Peyer's patch (tissue), 4 donors: ENCODE measurements at places on chromosomes 1 and 21. TPM values are rescaled to one million over a fixed set of nuclear protein-coding genes. Genes with fewer than 3 reads are reported as not detected.

The ZSWIM5 gene
- total RNA-seq: 16.5 TPM

The TMEM61 gene
- 6.6 TPM for total RNA-seq

The CD5L gene
- not detected for total RNA-seq

The SHE gene
- 8.3 TPM for total RNA-seq

DNA sequence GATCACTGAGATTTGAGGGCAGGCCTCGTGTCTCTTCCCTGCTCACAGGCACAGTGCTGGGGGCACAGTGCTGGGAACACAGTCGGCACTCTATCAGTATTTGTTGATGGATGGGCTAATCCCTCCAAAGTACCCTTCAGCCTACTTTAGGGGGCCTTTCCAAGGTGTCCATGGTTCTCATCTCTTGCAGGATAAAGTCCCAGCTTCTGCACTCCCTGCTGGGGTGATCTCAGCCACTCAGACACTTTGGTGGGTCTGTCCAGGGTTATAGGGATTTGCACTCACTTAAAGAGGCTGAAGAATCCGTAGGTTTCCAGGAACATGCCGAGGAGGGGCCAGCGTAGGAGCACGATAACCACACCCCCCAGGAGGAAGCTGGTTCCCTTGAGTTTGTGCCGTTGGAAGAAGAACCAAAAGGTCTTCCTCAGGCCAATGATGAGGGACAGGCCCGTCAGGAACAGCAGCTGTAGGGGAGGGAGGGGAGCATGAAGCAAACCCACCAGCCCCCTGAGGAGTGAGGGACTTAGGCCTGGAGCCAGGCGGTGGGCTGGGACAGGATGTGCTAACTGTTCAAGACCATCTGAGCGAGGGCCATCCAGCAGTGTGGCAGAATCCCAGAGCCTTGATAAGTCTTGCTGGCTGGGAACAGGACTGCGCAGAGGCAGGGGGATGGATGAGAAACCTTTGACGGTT lies 5.2 kb upstream of the KISS1 start:
- DNase-seq: no peak

GRCh38 chr21:42578761-42579415 lies 65.2 kb downstream of the SLC37A1 start:
- peak; percentile 22 for DNase-seq

DNA sequence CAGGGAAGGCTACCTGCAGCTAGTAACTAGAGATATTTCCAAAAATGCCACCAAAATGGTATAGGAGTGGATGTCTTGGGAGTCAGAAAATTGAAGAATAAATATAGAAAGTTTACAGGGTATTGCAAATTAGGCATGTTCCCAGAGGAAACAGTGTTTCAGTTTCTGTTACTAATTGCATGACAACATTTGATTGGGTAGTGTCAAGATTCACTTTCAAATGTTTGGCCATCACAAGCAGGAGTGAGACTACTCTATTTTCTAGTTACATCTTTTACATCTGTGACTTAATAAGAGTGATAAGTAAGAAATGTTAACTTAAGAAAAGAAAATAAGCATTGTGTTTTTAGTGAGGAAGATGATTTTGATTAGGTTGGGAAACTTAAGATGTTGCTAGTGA lies 30.2 kb downstream of the AMY1C start:
- DNase-seq: no peak

GRCh38 chr1:224563666-224564065 lies 52.5 kb upstream of the CNIH3 start:
- DNase-seq: no peak

- DNase-seq: no peak
These were observed 103.6 kb upstream of the GPR52 start for GRCh38 chr1:174344162-174344561.

DNA sequence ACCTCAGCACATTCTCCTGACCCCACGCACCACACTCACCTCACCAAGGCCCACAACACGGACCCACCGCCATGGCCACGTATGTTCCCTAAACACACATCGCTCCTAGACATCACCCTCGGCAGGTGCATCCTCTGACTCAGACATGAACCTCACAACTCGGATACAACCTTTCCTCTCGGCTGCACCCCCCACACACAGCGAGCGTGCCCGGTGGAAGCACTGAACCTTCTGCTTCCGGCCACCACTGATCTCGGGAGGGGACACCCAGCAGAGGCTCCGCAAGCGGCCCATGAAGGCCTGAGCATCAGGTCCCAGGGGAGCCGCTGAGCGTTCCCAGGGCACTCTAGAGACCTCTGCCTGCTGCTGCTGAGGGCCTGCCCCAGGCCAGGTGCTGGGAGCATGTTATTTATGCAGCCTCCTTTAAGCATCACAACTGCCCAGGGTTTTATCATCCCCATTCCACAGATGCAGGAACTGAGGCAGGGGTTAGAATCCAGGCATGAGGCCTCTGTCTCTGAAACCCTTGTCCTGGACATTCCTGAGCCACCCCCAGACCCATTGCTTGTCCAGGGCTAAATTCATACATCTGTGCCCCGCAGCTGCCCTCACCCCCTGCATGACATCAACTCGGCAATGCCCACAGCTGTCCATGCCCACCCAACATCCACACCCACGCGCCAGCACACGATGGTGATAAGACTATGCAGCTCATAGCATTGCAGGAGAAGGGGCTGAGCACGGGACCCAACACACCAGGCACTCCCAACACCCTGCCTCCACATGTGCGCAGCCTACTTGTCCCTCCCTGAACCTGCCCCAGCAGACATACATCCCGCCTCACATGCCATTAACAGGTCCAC lies 27.0 kb downstream of the SDC3 start:
- DNase-seq: peak; percentile 90

- no peak for DNase-seq
These were observed 14.0 kb upstream of the AIM2 start for GRCh38 chr1:159090286-159091179.
